Naive B cell (primary cell): ENCODE measurements at places on chromosomes 3 and 15. TPM values are rescaled to one million over a fixed set of nuclear protein-coding genes. Genes with fewer than 3 reads are reported as not detected.

GRCh38 chr3:43773273-43774094, 82.7 kb downstream of the ABHD5 start:
- no peak for DNase-seq

Gene CHMP2B
- 55.0 TPM for polyA plus RNA-seq

DNA sequence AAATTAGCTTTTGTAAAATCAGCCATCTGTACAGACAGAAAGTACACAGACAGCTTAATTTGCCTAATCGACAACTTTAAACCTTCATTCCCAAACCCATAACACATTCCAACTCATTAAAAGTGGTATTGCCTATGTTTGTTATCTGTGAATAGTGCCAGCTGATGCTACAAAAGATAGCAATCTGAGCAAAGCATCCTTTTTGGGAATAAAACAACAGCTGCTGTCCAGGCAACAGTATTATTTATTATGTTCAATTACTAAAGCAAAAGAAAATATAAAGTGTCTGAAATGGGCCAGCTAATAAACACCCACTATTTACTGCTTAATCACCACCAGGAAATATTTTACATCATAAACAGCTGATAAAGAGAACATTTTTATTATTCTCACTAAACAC, 134.8 kb upstream of the ABI3BP start:
- DNase-seq: no peak

Gene ACTC1
- polyA plus RNA-seq: not detected

GRCh38 chr3:70974747-70975146, 608.8 kb downstream of the FOXP1 start:
- DNase-seq: no peak

Gene MYLK
- polyA plus RNA-seq: 2.1 TPM

DNA sequence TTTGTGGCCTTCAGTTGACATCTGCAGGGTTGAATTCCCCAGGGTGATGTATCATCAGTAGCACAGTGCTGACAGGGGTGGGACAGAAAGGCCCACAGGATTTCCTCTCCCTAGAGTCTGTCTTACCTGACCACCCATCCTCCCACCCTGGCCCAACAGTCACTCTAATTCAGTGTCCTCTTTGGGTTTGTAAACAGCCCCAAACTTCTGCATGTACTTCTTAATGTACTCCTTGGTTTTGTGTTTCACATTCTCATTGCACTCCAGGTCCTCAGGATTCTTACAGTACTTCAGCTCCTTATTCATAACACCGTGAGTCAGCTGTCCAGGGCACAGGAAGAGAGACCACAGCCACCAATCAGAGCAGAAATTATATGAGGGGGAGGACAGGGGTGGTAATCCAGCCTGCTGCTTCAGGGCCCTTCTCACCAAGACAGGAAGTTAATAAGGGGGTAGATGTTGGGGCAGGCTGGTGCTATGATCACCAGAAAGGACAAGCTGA, 37.5 kb downstream of the NBEAL2 start:
- DNase-seq: peak; percentile 15
